ENCODE measurements at places on chromosomes 4 and X.
A peak's percentile ranks its signal among the peaks of the same experiment; 100 is the strongest.

DNA sequence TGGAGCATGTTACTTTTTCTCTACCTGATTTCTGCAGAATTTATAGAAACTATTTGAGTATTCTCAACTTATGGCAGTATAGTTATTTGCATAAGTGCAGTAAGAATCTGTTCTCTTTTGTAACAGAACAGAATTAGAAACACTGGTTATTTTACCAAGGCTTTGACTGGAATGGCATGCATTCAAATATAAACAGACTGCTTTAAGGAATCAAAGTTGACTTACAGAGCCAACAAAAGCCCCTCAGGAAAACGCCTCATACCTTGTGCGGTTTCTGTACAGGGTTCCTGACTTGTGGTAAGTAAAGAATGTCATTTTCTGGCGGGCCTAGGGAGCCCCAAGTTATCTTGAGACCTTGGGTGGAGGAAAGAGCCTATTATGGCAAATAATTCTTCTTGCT is 97.1 kb downstream of the GPR143 start:
- no peak for DNase-seq

- DNase-seq, result peak; percentile 48
These were observed 13.8 kb upstream of the SLC2A9 start for GRCh38 chr4:10035130-10035529.

DNA sequence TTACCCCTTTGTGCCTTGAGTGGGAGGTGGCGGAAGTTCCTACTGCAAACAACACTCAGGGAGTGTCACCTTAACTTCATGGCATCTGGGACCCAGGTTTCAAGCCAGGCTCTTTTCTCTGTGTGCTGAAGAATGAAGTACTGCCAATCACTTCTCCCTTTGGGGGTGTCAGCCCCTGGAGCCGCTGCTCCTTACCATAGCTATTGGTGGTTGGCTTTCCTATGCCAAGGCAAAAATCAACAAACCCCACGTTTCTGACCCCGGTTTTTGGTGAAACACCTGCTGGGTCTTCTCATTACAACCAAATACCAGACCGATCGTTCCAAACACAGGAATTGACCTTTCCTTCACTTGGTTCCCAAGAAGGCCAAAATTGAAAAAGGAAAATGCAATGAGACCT is 19.7 kb upstream of the SLC2A9 start:
- no peak for DNase-seq

- no peak for DNase-seq
These were observed 132.9 kb upstream of the SPANXC start for GRCh38 chrX:141375011-141375760.

DNA sequence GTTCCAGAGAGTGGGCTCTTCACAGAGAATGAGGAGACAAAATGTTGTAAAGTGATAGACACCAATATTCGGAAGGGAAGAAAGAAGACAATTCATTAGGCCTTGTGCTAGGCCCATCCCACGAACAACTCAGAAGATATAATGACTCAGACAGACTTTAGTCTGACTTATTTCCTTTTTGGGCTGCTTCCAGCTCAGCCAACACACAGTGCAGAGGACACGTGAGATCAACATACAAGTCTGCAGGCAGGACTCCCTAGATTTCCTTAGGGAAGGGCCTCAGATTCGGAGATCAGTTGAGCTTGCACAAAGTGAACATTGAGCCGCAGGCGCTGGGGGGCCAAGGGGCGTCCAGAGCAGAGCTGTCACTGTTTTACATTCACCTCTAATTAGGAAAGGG is 290.7 kb upstream of the TENM3 start:
- DNase-seq, result no peak

GRCh38 chr4:1763070-1763549 is 30.0 kb upstream of the FGFR3 start:
- no peak for DNase-seq

- DNase-seq, result no peak
These were observed 631.7 kb downstream of the SMARCA1 start for GRCh38 chrX:128891554-128891953.

DNA sequence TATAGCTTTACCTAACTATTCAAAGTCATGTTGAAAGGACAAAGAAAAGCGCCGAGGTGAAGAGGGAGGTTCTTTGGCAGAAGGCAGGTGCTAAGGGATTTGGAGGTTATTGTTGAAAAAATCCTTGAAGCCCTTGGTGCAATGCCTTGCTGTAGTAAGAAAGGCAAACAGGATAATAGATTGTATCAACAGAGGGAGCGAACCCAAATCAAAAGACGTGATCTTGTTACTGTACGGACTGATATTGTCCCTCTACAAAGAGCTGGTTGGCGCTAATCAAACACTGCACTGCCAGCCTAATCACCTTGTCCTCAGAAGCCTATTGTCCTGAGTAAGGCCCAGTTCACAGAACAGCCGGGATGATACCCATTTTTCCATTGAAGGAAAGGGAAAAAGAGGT is 182.9 kb downstream of the ZIC3 start:
- DNase-seq, result no peak

DNA sequence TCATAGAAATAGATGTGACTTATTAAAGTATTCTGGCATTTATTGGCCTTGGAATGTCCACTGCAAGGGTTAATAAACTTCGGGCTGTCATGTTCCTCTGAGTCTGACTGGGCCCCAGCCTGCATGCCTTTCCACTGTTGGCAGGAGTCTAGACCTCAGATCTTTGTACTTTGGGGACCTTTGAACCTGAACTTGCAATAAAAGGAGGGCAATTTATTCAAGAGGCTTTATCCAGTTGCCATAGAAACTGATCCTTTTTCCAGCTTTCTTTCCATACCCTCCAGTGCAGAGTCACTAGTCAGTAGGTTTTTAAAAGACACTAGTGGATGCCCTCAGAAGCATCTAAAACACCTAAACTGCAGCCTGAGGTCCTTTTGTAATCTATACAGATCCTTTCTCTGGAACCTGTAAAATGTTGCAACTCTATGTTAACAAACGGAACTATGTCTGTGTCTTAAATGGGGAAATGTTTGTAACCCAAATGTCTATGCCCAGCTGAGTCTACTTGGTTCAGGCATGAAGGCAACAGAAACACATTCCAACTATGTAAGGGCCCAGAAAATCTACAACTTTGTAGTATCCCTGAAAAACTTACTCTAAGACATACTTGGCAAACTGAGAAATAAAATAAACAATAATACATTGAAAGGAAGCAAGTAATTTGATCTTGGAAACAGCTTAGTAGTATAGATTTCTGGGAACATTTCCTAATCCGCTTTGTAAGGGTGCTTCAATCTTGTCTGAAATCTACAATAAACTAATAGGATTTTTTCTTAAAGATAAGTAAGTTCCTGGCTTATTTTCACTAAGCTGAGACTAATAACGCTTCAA is 41.5 kb downstream of the SOWAHB start:
- no peak for DNase-seq

- no peak for DNase-seq
These were observed 51.8 kb upstream of the JADE1 start for GRCh38 chr4:128757712-128758111.

GRCh38 chr4:142231787-142232186 is 595.4 kb downstream of the IL15 start:
- DNase-seq, result no peak

GRCh38 chr4:6023731-6024130 is 5.5 kb upstream of the C4orf50 start:
- DNase-seq, result no peak

- no peak for DNase-seq
These were observed 1.8 kb downstream of the CCSER1 start for GRCh38 chr4:90128961-90129495.

DNA sequence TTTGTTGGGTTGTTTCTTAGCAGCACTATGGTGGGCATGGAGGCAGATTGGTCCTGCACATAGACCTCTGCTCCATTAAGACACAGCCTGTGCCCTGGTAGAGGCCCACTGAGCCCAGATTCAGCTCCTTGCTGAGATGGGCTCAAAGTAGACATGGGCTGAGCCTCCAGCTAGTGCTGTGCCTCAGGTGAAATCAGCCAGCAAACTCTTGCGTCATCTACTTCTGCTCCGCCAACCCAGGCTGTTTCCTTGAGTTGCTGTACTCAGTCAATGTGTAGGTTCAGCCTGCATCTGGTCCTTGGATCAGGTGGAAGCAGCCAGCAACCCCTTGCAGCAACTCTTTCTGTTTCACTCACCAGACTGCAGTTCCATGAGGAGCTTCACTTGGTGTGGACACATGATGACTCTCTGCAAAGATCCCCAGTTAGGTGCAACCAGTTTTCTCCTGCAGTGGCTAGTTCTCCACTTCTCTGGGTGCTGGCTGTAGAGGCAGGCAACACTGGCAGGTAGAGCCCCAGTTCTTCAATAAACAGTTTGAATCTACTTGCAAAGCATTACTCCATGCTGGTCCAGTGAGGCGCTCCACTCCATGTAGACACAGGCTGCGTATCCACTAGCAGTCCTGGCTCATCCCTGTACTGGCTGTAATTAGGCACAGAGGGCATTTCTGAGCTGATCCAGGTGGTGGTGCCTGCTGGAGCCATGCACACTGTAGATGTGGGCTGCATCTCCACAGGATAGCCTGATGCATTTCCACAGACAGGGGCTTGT is 199.0 kb upstream of the MAMLD1 start:
- no peak for DNase-seq

DNA sequence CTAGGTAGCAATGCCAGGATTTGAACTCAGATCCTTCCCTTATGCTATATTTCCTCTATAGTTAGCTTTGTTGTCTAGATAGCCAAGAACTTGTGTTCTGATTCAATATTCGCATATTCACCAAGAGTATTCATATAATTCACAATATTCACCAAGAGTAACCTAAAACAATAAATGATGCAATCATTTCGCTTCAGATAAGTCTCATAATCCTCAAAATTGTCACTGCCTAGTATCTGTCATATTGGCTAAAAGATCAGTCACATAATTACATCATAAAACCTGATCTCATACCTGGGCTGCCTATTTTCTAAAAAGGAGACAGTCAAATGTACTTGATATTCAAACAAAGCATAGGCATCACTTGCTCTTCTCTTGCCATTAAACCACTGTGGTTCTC is 199.7 kb upstream of the CPEB2 start:
- no peak for DNase-seq

DNA sequence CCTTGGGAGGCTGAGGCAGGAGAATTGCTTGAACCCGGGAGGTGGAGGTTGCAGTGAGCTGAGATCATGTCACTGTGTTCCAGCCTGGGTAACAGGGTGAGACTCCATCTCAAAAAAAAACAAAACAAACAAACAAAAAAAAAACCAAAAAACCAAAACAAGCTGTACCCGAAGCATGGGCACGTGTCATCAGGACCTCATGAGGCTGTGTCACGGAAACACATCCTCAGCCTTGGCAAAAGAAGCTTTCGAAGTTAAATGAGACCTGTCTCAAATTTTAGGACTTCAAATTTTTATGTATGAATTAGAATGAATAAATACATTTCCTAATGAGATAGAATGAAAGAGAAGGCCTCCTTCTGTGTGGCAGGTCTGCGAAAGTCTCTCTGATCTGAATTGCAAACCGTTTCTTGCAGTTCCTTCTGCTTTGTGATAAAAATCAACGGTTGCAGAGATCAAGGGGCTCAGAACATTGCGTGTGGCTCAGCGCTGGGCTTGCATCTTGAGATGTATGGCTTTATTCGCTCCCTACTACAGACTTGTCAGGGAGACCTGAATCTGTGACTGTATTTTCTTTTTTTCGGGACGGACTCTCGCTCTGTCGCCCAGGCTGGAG is 19.5 kb upstream of the CRLF2 start:
- peak; percentile 2 for DNase-seq

GRCh38 chr4:189979196-189980047 is 38.8 kb downstream of the FRG1 start:
- no peak for DNase-seq

- DNase-seq, result no peak
These were observed 341.3 kb upstream of the KLF3 start for GRCh38 chr4:38322714-38323113.

GRCh38 chr4:98565681-98566301 is 92.6 kb downstream of the TSPAN5 start:
- DNase-seq, result no peak

- no peak for DNase-seq
These were observed 86.5 kb downstream of the ATG4A start for GRCh38 chrX:108178143-108178498.

GRCh38 chr4:88573276-88573980 is 18.9 kb upstream of the HERC3 start:
- no peak for DNase-seq

- peak; percentile 36 for DNase-seq
These were observed 731 bp downstream of the BRWD3 start for GRCh38 chrX:80808881-80809411.

GRCh38 chr4:120724656-120725055 is 197.9 kb downstream of the PRDM5 start:
- DNase-seq, result no peak

- no peak for DNase-seq
These were observed 103.3 kb upstream of the TLR3 start for GRCh38 chr4:185965426-185966384.

DNA sequence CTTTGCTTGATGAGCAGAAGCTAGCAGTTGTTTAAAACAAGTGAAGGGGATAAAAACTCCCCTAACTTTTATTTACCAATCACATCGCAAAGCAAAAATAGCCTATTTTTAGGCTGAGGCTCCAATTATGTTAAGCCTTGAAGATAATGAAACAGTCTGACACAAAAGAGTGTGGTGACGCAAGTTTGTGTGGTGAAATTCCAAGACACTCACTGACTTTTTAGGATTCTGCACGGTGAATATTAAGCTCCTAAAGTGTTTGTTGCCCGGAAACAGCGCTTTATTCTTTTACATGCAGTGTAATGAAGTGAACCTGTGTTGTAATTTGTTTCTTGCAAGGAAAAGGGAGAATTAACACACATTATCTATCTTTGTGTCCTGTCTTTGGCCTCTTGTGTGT is 74.8 kb downstream of the POLA1 start:
- DNase-seq, result no peak

DNA sequence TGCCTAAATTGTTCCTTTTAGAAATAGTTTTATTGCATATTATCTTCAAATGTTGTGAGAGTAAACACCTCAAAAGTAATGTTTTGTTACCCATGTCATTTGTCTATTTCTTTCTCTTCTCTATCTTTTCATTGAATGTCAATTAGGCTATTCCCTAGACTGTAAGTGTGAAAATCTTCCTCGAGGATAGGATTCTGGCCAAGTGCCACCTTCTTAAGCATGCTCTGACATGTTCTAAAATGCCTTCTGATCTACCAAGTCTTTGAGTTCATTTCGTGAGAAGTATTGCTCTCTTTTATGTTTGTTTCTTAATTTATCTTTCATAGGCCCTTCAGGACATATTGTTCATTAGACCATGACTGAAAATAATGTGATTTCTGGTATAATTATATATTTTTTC is 44.1 kb upstream of the TLL1 start:
- DNase-seq, result no peak

GRCh38 chrX:134482371-134482770 is 22.4 kb downstream of the HPRT1 start:
- no peak for DNase-seq

DNA sequence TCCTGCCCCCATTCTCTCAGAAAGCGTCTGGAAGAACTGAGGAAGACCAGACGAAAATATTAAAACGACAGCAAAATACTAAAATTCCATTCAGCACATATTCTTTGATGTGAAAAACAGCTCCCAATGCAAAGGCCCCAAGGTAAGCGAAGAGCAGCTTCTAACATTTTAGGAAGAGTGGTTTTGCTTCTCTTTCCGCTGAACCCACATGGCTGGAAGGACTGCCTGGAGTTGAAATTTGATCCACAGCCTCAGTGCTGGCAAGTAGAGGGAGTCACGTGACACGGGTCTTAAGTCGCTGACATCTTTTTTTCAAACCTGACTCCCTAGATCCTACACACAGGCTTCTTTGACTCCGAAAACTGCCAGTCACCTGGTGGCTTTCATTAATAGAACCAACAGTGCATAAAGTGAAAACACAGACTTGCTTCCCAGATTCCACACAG is at the start of gene FAM13A:
FAM13A (minus strand) TSS at position 233 of the 446 bp plus-strand sequence; CDS start at position 12, 221 bp downstream.
- peak; percentile 69 for DNase-seq

Data from RWPE2 (cell line).